A549 (cell line): ENCODE measurements at places on chromosomes 7 and 10.
A peak's percentile ranks its signal among the peaks of the same experiment; 100 is the strongest.

- DNase-seq: no peak
Observed at GRCh38 chr7:110760341-110760740, 330.6 kb upstream of the LRRN3 start.

GRCh38 chr7:36348771-36349170, 40.9 kb upstream of the ANLN start:
- DNase-seq: no peak

GRCh38 chr10:73917566-73918305, 6.8 kb downstream of the PLAU start:
- DNase-seq: no peak

- no peak for DNase-seq
Observed at GRCh38 chr7:117076426-117076943, 123.2 kb downstream of the ST7 start.

GRCh38 chr7:134942690-134943466, 43.4 kb upstream of the AGBL3 start:
- no peak for DNase-seq

DNA sequence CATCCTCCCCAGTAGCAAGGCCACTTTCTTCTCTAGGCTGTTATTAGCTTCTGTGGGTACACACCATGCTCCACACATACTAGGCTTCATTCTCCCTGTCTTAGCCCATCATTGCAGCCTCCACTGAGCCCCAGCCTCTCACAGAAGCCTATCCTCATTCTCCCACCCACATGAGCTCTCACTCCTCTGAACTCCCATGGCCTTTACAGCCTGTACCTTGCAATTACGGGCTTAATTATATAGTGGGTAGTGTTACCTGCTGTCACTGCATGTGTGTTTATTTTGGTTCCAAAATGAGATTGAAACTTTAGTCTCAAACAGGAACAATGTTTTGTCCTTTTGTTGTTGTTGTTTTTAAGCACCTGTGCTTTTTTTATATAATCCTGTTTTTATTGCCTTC, 460.0 kb downstream of the KCNMA1 start:
- DNase-seq: no peak

GRCh38 chr7:155168597-155169480, 98.7 kb downstream of the HTR5A start:
- no peak for DNase-seq

DNA sequence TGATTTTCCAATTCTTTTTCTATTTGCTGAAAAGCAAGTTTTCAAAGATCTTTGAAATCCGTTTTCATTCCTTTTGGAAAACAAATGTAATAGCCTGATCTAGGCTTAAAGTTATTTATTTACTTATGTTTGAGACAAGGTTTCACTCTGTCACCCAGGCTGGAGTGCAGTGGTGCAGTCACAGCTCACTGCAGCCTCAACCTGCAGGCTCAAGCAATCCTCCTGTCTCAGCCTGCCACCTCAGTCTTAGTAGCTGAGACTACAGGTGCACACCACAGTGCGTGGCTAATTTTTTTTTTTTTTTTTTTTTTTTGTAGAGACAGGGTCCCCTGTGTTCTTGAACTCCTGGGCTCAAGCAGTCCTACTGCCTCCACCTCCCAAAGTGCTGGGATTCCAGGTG, 4.6 kb downstream of the ST7 start:
- DNase-seq: no peak

GRCh38 chr10:74081192-74081803, 69.3 kb downstream of the AP3M1 start:
- peak; percentile 64 for DNase-seq

- no peak for DNase-seq
Observed at GRCh38 chr10:20489961-20490360, 407.1 kb downstream of the NEBL start.
